ENCODE measurements at places on chromosomes 4 and X. TPM values are rescaled to one million over a fixed set of nuclear protein-coding genes. Genes with fewer than 3 reads are reported as not detected.

Gene TREX2
- 1.8 TPM for total RNA-seq

Gene VBP1
- total RNA-seq = 79.1 TPM

Gene CCDC110
- 5.0 TPM for total RNA-seq

Gene SLC25A4
- 31.2 TPM for total RNA-seq

Gene AVPR2
- not detected for total RNA-seq

Gene UCP1
- not detected for total RNA-seq

Gene PCYT1B
- 0.92 TPM for total RNA-seq

Gene SRPX
- total RNA-seq = 94.4 TPM

Gene MAGEB17
- total RNA-seq = not detected

Gene CXCL3
- total RNA-seq = 11.9 TPM

Gene FRMD7
- 0.05 TPM for total RNA-seq

Gene C4orf36
- not detected for total RNA-seq

Gene DIPK2B
- under 0.01 TPM for total RNA-seq

Gene IGSF1
- 0.14 TPM for total RNA-seq

Data from smooth muscle cell of the umbilical artery (primary cell).